ENCODE measurements at places on chromosomes 7 and 10. TPM values are rescaled to one million over a fixed set of nuclear protein-coding genes. Genes with fewer than 3 reads are reported as not detected.

TMEM26 gene
- 1.4 TPM for total RNA-seq

TEX47 gene
- not detected for total RNA-seq

SUN1 gene
- 106 TPM for total RNA-seq

BAIAP2L1 gene
- 17.3 TPM for total RNA-seq

PRRT4 gene
- 1.1 TPM for total RNA-seq

THSD7A gene
- 1.0 TPM for total RNA-seq

TRIM56 gene
- total RNA-seq, result 14.2 TPM

TRPV5 gene
- not detected for total RNA-seq

COBL gene
- 9.3 TPM for total RNA-seq

PRKAG2 gene
- 16.4 TPM for total RNA-seq

ACBD7 gene
- total RNA-seq, result under 0.01 TPM

ANXA8L1 gene
- not detected for total RNA-seq

ZNF804B gene
- not detected for total RNA-seq

HTRA1 gene
- total RNA-seq, result 23.8 TPM

CELF2 gene
- total RNA-seq, result 95.6 TPM

EPO gene
- not detected for total RNA-seq

LRIT1 gene
- not detected for total RNA-seq

SFRP5 gene
- total RNA-seq, result not detected

TUBAL3 gene
- total RNA-seq, result not detected

MMP21 gene
- total RNA-seq, result not detected

MALRD1 gene
- total RNA-seq, result not detected

ASAH2B gene
- total RNA-seq, result 2.3 TPM

RPEL1 gene
- total RNA-seq, result under 0.01 TPM

LRRD1 gene
- total RNA-seq, result under 0.01 TPM

PMS2 gene
- total RNA-seq, result 27.2 TPM

SLC13A1 gene
- total RNA-seq, result not detected

CISD1 gene
- 30.0 TPM for total RNA-seq

FBXL13 gene
- 2.0 TPM for total RNA-seq

FAM25A gene
- total RNA-seq, result not detected

ZCCHC24 gene
- total RNA-seq, result 33.8 TPM

HOGA1 gene
- 1.7 TPM for total RNA-seq

GLUD1 gene
- 199 TPM for total RNA-seq

PKD2L1 gene
- not detected for total RNA-seq

Measured in melanocyte of skin (primary cell).